Mesendoderm (in vitro differentiated cells): ENCODE measurements at places on chromosomes 6 and 20.

DNA sequence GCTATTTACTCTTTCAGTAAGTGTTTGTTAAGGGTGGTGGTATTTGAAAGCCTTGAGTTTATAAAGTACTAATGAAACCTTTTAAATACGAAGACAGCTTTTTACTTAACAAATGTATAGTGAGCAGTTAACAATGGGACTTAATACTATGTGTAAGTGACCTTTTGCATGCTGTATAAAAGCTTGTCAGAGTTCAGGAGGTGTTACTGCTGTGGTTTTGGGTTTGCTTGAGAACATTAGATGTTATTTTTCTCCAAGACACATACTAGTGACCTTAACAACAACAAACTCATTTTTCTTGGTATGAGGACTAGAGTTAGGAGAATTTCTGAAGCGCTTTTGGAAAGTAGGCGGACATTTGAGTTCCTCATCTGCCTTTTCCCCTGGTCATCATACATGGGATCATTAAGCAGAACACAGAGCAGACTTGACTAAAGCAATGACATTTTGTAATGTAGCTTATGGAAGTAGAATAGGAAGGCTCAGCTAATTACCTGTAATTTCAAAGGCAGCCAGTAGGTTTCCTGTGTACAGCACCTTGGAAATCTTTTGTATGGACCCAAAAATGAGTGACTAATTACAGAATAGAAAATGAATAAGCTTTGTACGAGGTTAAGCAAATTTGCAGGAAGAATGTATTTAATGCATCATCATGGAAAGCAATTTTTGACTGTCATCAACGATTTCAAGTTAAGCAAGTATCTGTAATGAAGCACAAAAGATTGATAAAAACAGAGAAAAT lies 14.1 kb downstream of the CDYL start:
- no peaks in the 10 kb centered on the region for H3K36me3 ChIP-seq
- no peaks in the 10 kb centered on the region for H3K27me3 ChIP-seq
- no peak for DNase-seq
- no peak overlapping the region for H3K27ac ChIP-seq

- no peak overlapping the region for H3K4me3 ChIP-seq
- H3K27ac ChIP-seq: no peak overlapping the region
- H3K36me3 ChIP-seq: no peaks in the 10 kb centered on the region
- peaks cover 33% of the 10 kb centered on the region for H3K27me3 ChIP-seq
Observed at GRCh38 chr6:37691904-37692806, 5.5 kb downstream of the MDGA1 start.

- no peak overlapping the region for H3K27ac ChIP-seq
- H3K27me3 ChIP-seq: no peaks in the 10 kb centered on the region
- peaks cover 6% of the 10 kb centered on the region for H3K36me3 ChIP-seq
- no peak overlapping the region for H3K4me3 ChIP-seq
- no peak for DNase-seq
Observed at GRCh38 chr6:3270258-3270657, 11.5 kb downstream of the PSMG4 start.

DNA sequence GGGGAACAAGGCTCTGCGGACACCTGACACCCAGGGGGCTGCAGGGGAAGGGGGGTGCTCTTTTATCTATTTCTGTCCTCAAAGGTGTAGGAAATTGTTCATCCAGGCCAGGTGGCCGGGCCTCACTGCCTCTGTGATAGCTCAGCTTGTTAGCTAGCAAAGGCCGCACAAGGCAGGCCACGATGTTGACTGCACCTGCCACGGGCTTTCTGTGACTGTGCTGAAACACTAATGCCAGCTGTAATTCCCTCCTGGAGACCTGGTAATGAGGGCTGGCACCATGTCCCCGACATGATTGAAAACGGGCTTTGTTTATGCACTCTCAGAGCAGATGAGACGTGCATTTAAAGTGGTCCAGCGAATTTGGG lies 61.4 kb upstream of the APCDD1L start:
- no peak for DNase-seq
- H3K4me1 ChIP-seq: no peaks in the 10 kb centered on the region
- no peak overlapping the region for H3K27ac ChIP-seq
- no peaks in the 10 kb centered on the region for H3K36me3 ChIP-seq

- no peaks in the 10 kb centered on the region for H3K27me3 ChIP-seq
- DNase-seq: no peak
- no peak overlapping the region for H3K4me3 ChIP-seq
- peaks cover 3% of the 10 kb centered on the region for H3K4me1 ChIP-seq
- no peaks in the 10 kb centered on the region for H3K36me3 ChIP-seq
Observed at GRCh38 chr6:70669133-70669532, 1.4 kb downstream of the SMAP1 start.

- no peaks in the 10 kb centered on the region for H3K27me3 ChIP-seq
- H3K4me3 ChIP-seq: peak overlapping the region; percentile 58
- no peak for DNase-seq
- no peak overlapping the region for H3K27ac ChIP-seq
Observed at GRCh38 chr20:46683668-46683938, 5.6 kb downstream of the TP53RK start.

DNA sequence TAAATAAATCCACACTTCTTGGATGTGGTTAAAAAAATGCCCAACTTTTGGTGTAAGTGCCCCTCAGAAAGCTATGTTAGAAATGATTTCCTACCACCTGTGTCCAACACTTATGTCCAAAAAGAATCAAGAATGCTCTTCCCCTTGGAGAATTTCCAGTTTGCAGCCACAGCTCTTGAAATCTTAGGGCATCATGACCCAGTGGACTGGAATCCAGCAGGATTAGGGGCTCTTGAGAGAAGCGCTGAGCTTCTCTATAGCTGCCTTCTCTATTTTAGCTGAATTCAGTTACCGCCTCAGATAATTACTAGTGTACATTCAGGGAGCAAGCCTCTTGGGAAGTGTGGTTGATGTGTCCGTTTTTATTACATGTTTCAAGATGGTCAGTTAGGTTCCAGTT lies 2.5 kb downstream of the PHACTR1 start:
- H3K27me3 ChIP-seq: no peaks in the 10 kb centered on the region
- no peak overlapping the region for H3K27ac ChIP-seq
- H3K4me3 ChIP-seq: no peak overlapping the region
- H3K36me3 ChIP-seq: no peaks in the 10 kb centered on the region
- no peak for DNase-seq
